Mammary epithelial cell (primary cell): ENCODE measurements at places on chromosomes 3 and 15. TPM values are rescaled to one million over a fixed set of nuclear protein-coding genes. Genes with fewer than 3 reads are reported as not detected.
A peak's percentile ranks its signal among the peaks of the same experiment; 100 is the strongest.

PLXNA1 gene
- 82.4 TPM for polyA plus RNA-seq

DZIP1L gene
- polyA plus RNA-seq: 3.4 TPM

SCN11A gene
- polyA plus RNA-seq: not detected

SERP1 gene
- polyA plus RNA-seq: 50.5 TPM

TMEM115 gene
- polyA plus RNA-seq: 33.2 TPM

SLC9A9 gene
- polyA plus RNA-seq: 2.8 TPM

EOGT gene
- 28.8 TPM for polyA plus RNA-seq

GPR160 gene
- polyA plus RNA-seq: 0.33 TPM

TASOR gene
- 20.3 TPM for polyA plus RNA-seq

PARP14 gene
- polyA plus RNA-seq: 7.1 TPM

ZDHHC23 gene
- polyA plus RNA-seq: 1.5 TPM

GASK1A gene
- polyA plus RNA-seq: 0.20 TPM

- DNase-seq: no peak
These were observed 494.3 kb downstream of the SQOR start for GRCh38 chr15:46129145-46129544.

DNA sequence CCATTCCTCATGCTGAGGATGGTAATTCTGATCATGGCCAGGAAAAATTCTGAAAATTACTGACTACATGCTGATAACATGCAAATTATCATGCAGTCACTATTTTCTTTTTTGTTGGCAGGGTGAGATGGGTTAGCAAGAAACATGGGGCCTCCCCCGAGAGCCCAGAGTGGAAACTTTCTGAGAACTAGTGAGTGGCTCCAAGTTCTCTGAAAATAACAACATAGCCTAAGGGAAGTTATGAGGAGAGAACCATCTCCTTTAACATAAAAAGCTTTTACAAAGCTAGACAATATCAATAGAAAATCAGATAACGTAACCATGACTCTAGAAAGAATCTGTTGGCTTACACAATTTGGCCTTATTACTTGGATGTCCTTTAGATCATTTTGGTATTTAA lies 254.2 kb downstream of the PLOD2 start:
- DNase-seq: no peak

GRCh38 chr3:39748763-39749162 lies 60.6 kb upstream of the MYRIP start:
- no peak for DNase-seq

DNA sequence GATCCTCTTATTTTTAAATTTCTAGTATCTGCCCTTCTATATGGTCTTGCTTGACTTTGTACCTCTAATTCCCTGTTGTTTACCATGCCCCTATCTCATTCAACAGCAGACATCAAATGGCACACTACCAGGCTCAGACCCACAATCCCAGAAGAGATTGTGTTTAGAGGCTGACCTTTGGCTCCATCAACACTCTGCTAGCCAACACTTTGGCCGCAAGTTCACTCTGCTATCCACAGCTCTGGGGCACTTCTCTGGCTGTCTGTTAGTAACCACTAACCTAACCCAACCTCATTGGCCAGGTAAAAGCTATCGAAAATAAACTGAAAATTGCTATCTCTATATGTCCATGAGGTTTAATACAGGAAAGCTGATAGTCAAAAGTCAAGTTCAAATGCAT lies 646.0 kb upstream of the CCDC54 start:
- DNase-seq: no peak

- DNase-seq: peak; percentile 37
These were observed 28.1 kb upstream of the CORO2B start for GRCh38 chr15:68550498-68551295.

GRCh38 chr3:120773932-120774331 lies 31.4 kb downstream of the GTF2E1 start:
- DNase-seq: peak; percentile 46

DNA sequence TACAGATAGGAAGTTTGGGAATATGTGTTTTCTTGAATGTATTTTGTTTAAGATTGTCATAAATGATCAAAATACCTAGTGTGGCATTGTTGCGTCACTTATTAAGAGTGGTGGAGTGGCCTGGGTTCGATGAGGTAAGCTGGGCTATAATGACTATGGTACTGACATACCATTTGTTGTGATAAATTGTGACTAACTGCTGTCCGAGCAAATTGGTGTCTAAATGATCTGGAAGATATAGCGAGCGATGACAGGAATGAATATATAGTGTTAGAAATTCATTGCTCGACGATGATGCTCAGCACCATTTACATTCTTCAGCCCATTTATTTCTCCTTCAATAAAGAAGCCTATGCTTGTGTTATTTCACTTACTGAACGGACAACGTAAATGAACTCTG lies 123.3 kb downstream of the MCTP2 start:
- no peak for DNase-seq

GRCh38 chr3:164732166-164732565 lies 346.1 kb downstream of the SI start:
- DNase-seq: no peak

GRCh38 chr15:101266787-101267186 lies 10.5 kb downstream of the SELENOS start:
- no peak for DNase-seq

DNA sequence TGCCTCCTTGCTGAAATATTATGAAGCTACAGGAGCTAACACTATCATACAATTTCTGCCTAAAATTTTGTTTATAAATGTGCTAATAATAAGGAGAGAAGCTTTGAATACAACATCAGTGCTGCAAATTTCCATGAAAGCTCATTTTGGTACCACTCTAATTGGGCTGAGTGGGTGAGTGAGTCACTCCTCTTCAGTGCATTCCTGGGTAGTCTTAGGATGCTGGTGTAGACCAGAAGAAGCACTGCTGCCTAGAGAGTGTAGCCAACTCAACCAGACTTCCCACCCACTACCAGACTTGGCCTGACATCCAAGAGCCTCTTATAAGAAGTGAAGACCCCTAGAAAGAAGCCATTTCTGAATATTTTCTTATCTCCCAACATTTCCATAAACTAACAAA lies 32.5 kb upstream of the CCDC54 start:
- no peak for DNase-seq

DNA sequence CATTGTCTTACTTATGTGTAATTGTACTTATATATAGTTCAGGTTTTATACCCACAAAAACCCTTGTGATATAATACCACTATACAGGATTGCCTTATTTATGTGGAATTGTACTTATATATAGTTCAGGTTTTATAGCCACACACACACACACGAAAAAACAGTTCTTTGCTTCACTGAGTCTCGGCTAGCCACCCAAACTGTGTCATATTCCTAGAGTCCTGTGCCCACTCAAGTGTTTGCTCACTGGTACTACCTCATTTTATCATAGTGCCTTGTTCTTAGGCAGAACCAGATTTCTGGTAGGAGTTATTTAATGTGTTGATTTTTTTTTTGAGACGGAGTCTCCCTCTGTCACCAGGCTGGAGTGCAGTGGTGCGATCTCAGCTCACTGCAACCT lies 12.5 kb downstream of the RASA2 start:
- DNase-seq: no peak

DNA sequence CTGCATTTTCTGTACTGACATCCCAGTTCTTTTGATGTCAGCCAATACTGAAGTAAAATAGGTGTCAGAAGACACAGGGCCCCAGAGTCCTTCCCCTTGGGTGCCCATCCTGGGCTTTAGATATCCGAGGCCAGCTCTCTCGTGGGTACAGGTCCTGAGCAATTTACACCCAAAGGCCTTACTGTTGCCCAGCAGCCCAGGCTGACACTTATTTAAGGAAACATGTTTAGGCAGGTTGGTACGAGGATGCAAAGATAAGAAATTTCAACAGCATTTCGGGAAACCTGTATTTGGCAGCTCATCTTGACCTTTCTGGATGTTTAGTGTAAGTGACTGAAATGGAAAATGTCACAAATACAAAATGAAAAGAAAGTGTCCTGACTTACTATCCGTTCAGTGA lies 130.0 kb upstream of the IL12A start:
- DNase-seq: no peak

DNA sequence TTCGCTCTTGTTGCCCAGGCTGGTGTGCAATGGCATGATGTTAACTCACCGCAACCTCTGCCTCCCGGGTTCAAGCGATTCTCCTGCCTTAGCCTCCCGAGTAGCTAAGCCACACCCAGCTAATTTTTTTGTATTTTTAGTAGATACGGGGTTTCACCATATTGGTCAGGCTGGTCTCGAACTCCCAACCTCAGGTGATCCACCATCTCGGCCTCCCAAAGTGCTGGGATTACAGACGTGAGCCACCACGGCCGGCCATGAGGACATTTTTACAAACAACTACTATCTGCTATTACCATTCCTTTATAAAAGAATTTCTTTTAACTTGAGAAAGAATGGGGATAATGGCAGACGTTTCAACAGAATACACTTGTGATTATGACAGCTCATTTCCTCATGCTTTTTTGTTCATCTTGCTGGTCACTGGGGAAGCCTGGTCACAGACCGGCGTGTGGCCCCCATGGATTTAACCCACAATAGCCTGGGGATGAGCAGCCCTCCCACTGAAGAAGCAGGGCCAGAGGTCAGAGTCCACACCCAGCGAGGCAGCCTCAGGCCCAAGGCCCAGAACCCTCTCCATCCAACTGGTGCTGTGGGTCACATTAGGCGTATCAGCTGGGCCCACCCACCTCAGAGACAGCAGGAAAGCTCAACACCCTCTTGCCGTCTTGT lies 112.0 kb downstream of the LIPC start:
- no peak for DNase-seq

- no peak for DNase-seq
These were observed 129.6 kb downstream of the SEMA6D start for GRCh38 chr15:47846876-47847275.

DNA sequence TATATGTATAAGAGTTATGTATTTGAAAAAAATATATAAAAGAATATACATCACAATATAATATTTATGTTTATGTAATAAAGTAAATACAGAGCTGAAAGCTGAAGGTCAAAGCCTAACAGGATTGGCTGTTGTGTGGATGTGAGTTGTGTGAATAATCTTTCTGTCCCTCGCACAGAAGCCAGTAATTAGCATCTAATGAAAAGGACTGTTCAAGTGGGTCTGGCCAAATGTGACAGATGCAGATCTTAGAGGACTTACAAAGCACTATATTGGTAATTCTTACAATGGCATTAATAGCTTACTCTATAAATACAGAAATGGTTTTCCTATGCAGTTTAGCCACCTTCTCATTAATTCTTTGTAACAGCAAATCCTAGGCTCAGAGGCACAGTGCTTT lies 2.4 kb downstream of the MKRN3 start:
- DNase-seq: no peak

GRCh38 chr3:21645121-21645897 lies 105.7 kb downstream of the ZNF385D start:
- no peak for DNase-seq

- no peak for DNase-seq
These were observed 40.2 kb upstream of the OSTN start for GRCh38 chr3:191158815-191159214.

GRCh38 chr3:3998140-3998922 lies 199.1 kb downstream of the LRRN1 start:
- DNase-seq: peak; percentile 17

- DNase-seq: no peak
These were observed 18.8 kb downstream of the ATP11B start for GRCh38 chr3:182812123-182812522.

- peak; percentile 41 for DNase-seq
These were observed 269.3 kb downstream of the ARPP21 start for GRCh38 chr3:35908366-35909232.

GRCh38 chr3:194053136-194053535 lies 82.8 kb upstream of the HES1 start:
- DNase-seq: no peak

GRCh38 chr3:46393011-46393410 lies 13.9 kb downstream of the CCR5AS start:
- no peak for DNase-seq

GRCh38 chr3:25542492-25543039 lies 114.5 kb downstream of the RARB start:
- no peak for DNase-seq

DNA sequence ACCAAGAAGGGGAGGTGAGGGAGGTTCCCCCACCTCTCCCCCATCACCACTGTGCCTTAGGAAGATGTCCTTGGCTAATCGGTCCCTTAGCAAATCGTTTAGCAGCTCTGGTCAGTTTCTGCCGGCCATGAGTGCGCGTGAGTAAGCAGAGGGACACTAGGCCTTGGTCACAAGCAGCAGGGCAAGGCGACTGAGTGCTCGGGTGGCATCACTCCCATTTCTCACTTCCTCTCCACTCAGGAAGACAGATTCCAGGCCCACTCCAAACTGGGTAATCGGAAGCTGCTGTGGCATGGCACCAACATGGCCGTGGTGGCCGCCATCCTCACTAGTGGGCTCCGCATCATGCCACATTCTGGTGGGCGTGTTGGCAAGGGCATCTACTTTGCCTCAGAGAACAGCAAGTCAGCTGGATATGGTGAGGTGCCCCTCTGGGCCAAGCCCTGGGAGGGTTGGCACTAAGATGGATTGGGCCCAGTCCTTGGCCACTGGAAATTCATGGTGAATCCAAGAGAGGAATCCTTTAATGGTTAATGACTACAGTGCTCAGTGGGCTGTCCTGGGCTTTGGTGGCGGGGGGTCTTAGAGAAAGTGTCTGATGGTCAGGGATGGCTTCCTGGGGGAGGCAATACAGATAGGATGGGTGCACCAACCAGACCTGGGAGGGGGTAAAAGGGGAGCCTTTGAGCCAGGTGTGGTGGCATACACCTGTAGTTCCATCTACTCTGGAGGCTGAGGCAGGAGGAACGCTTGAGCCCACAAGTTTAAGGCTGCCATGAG lies 4.0 kb downstream of the PARP3 start:
- no peak for DNase-seq

DNA sequence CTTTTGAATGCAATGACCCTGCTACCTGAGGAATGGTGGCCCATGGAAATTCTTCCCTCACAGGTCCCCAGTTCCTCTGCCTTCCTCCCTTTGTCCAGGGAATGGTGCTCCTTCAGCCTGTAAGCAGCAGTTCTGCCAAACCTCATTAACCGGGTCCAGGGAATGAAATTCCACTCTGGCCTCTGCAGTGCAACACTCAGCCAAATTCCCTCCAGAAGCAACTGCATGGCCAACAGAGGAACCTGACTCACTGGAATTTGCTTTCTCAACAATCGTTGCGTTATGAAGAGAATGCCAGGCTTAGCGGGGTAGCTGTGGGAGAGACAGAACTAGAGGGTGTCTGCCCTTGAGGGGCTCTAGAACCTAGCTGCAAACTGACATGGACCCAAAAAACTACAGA lies 449.4 kb upstream of the PROK2 start:
- DNase-seq: peak; percentile 28

DNA sequence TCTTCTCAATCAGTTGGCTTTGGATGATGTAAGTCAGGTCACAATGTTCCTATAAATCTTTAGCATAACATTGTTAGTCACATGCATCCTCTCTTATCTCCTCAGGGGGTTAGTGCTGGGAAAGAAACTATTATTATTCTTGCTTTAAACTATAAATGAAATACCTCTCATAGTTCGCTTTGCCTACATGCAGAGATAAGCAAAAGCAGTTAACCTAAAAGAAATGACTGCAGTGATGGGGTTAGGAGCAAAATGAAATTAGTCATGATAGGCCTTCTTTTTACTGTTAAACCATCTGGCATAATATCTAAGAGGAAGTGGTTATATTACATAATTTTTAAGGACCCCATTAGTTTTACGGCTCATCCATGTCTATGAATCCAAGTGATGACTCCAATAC lies 91.7 kb upstream of the IGSF10 start:
- DNase-seq: no peak
